NCI-H1694 treated with DMSO at 0.1 percent for 48 hours (cell line): ENCODE measurements at places on chromosomes 2 and 18.

DNA sequence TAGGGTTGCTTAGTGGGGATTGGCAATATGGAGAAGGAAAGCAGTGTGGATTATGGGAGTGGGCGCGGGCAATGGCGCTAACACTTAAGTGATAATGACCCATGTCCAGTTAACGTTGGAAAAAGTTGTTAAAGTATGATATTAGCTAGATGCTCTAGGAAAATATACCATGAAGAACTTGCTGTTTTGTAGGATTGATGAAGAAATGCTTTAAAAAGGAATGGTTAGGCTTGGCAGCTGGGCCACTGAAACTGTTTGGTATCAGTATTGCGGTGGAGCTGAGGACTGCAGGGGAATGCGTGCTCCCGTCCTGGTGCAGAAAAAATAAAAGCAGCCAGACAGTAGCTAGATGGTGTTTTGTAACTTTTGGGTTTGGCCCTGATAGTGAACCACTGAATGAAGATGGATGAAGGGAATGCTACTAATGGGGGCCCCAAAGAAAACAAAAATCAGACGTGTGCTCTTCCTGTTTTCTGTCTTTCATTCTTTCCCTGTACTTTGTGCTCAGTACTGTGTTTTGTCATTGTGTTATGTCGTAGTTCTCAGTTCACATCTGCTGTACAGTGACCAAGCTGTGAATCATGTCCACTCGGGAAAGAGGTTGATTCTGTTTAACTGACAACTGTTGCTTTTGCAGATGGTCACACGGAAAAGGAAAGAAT lies 999 bp downstream of the INSIG2 start:
- DNase-seq = peak; percentile 10

- no peak for DNase-seq
Measured at GRCh38 chr2:20572221-20572620, 78.7 kb downstream of the HS1BP3 start.

DNA sequence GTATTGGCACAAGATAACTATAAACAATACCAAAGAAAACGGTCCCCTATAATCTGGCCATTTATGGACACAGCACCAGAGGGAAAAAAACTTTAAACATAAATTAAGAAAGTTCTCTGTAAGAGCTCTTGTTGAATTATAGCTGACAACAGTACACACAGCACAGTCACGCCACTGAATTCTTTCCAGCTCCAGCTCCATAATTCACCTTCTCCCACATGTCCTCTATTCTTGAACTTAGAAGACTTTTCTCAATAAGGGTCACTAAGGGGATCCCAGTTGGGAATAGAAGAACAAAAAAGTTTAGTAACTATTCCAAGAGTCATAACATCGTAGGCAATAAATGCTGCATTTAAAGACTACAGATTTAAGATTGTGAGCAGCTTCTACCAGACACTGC lies 124.6 kb upstream of the CYP1B1 start:
- no peak for DNase-seq

GRCh38 chr18:51253476-51253875 lies 56.0 kb upstream of the MEX3C start:
- no peak for DNase-seq

GRCh38 chr2:20062615-20063545 lies 11.5 kb upstream of the LAPTM4A start:
- no peak for DNase-seq

DNA sequence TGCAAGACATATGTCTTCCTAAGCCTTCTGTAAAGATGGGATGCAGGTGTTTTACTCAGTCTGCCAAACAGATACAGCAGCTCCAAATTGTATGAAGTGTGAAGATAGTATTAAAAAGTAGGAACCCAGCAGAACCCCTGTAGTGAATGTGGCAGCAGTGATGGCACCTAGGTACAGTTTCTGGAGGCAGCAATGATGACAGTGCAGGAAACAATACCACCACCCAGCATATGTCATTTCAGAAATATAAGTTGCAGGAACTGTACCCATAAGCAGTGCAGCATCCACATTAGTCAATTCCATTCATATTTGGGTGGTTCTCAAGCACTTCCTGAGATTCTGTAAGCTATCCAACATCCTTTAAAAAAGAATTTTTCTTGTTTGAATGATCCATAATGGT lies 46.7 kb upstream of the ATP5MC3 start:
- no peak for DNase-seq

DNA sequence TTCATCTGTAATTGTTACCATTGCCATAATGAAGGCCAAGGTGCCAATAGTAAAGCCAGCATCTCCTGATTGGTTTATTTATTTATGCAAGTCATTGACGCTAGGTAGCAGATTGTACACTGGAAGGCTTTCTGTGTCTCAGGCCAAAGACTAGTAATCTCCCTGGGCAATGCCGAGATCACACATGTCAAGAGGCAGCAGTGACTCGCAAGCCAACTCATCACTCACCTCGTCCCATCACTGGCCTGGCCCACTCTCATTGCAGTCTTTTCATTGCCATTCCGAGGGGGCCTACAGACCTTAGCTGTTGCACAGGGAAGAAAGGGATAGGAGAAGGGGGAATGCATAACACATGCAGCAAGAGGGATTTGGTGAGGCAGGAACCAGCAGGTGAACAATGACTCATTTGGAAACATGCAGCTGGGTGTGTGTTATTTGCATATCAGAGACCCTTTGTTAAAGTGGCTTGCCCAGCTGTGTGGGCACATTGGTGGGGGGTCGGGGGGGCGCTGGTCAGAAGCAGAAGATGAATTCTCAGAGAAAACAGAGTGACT lies 448.7 kb upstream of the HNRNPA3 start:
- no peak for DNase-seq

DNA sequence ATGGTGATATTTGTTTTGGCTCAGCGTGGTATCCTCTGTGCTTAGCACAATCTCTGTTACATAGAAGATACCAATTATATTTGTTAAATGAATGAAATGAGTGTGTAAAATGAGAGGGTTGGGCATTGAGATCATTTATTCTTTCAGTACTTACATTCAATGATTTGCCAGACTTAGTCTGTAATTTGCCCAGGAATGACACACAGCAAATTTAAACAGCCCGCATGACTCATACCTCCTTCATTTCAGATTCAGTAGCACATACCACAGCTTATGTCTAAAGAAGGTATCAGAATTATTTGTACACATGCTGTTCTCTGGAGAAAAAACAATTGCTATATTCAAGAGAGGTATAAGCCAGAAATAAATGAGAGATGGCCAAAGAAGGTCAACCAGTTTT lies 37.0 kb downstream of the KLHL14 start:
- no peak for DNase-seq

DNA sequence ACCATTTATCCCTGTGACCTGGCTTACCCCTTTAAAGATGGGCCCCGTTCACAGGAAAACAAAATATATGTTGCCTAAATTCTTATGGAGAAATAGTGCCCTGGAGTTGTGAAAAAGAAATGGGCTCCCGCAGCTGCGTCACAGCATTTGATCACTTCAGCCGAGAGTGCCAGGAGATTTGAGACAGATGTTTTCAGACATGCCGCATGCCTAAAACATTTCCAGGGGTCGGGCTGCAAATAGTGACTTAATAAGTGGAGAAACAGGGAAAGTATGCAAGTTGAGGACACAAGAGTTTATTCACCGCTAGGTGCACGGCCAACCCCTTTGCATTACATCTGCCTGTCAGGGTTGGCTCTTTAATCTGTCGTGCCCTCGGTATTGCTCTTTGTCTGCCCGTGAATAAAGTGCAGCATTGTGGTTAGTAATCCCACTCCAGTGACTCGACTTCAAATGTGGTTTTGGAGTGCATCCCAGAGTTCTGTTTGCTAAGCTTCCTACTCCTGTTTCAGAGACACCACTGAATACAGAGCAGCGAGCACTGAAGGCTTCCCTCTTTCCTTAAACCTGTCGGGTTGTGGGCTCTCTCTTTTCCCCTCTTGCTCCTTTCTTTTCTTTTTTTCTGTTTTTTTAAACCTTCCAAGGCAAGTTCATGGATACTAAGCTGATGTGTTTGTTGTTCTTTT lies 187.5 kb downstream of the LTBP1 start:
- DNase-seq = peak; percentile 92

DNA sequence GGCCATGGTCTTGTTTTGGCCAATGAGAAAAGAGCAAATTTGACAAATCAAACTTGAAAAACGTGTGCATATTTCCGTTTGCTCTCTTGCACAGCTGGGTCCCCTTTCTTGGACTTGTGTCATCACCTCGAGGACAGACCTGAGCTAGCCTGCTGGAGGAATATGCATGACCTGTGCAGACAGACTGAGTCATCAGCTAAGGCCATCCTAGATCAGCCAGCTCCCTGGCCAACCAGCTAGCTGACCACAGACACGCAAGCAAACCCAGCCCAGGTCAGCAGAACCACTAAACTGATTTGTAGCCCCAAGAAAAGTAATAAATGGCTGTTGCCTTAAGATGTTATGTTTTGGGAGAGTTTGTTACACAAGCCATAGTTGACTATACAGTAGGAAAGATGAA lies 61.3 kb upstream of the PAX3 start:
- DNase-seq = no peak

DNA sequence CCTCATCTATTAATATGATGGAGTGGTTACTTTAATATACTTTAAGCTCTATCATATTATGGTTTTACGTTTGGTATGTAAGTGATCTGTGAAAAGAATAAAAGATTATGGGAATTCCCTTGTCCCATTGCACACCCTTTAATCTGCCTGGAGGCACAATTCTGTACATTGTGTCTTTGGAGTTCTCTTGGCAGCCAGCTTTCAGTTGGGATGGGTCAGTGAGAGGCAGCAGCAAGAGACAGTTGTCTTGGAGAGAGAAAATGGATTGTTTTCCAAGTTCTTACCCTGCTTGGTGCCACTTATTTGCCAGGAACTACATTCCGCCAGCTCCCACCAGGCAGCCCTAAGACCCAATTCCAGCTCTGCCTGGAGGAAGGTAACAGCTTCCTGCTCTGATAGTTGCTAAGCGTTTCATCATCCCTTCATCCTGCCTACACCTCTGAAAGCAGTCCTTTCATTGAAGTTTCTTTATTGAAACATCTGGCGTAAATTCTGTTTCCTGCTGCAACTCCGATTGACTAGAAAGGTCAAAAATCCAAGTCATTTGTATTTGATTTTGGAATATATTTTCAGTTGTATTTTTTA lies 365.2 kb downstream of the AKAIN1 start:
- no peak for DNase-seq

GRCh38 chr2:240618776-240619175 lies 6.5 kb upstream of the GPR35 start:
- no peak for DNase-seq

DNA sequence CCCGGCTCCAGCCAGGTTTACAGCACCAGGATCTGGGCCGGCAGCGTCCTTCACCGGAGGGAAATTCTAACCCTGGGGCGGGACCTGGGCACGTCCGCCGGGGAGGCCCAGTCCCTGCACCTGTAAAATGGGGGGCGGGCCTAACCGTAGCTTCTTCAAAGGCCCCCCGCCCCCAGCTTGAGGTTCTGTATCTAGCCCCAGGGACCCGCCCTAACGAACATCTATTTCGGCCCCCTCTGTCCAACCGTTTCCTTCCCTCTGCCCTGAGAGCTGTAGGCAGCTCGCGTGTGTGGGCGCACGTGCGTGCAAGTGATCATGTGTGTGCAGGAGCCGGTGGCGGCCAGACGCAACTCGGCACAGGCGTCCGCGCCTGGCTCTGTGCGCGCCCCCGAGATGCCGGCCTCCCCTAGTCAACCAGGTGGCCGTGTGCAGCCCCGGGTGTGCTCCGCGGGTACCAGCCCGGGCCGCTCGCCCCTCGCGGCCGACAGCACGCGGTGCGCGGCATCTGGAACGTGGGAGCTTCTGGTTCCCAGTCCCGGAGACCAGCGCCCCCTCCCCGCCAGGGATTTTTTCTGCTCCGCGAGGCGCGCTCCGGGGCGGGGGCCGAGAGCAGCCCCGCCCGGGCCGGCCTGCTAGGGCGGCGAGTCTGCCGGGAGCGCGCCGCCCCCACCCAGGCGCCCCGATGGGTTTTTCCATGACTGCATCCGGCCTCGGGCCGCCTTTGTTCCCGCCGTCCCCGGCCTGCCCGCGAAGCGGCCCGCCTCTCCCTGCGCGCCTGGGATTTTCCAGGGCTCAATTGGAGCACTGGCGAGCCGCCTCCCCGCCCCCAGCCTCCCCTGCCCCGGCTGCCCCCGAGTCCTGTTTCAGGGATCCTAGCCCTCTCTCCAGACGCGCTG lies 21.2 kb downstream of the TEX44 start:
- DNase-seq = no peak

GRCh38 chr2:180990794-180991193 lies 10.4 kb downstream of the UBE2E3 start:
- DNase-seq = no peak

- no peak for DNase-seq
Measured at GRCh38 chr2:224841910-224842309, 125.7 kb upstream of the CCDC195 start.

DNA sequence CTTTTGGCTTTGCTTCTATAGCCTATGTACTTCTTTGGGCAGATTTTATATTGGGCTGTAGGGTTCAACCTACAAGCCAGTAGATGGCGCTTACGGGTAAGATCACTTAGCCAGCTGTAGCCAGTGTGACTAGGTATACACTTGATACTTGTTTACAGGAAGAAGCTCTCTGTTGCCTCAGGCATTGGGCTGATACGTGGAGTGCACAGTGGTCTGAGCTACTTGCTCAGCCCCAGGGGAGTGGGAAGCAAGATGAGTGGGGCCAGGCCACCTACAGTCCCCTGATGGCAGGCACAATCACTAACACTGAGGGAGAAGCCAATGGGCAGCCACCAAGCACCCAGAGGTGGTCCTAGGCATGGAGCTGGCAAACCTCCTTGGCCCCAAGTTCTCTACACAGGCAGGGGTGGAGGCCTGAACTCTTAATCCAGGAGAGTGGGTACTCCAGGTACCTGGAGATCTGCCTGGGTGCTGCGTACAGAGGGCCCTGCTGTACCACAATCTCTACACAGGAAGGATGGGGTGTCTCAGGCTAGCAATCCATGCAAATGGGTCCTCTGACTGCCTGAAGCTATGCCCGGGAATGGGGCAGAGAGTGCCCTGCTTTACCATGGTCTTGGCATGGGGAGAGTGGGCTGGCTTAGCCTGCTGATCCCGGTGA lies 122.2 kb downstream of the NCOA1 start:
- DNase-seq = no peak

GRCh38 chr2:98846041-98846440 lies 90.0 kb downstream of the CRACDL start:
- DNase-seq = no peak

GRCh38 chr2:74373985-74374384 lies 6.1 kb downstream of the DCTN1 start:
- no peak for DNase-seq
